ENCODE measurements at places on chromosomes 7 and 10. TPM values are rescaled to one million over a fixed set of nuclear protein-coding genes. Genes with fewer than 3 reads are reported as not detected.

Gene EPO
- polyA plus RNA-seq = not detected

Gene PIP
- polyA plus RNA-seq = not detected

Gene OGDHL
- 0.27 TPM for polyA plus RNA-seq

Gene GIMAP6
- not detected for polyA plus RNA-seq

Gene TRPV5
- polyA plus RNA-seq = not detected

Gene EPHB6
- 0.60 TPM for polyA plus RNA-seq

Gene SORCS3
- not detected for polyA plus RNA-seq

Gene CCNJ
- 4.8 TPM for polyA plus RNA-seq

Gene CYP3A7
- not detected for polyA plus RNA-seq

Gene PALD1
- 0.14 TPM for polyA plus RNA-seq

Gene MSMB
- polyA plus RNA-seq = not detected

Gene AP5Z1
- polyA plus RNA-seq = 38.7 TPM

Gene TSPAN15
- polyA plus RNA-seq = 0.48 TPM

DNA sequence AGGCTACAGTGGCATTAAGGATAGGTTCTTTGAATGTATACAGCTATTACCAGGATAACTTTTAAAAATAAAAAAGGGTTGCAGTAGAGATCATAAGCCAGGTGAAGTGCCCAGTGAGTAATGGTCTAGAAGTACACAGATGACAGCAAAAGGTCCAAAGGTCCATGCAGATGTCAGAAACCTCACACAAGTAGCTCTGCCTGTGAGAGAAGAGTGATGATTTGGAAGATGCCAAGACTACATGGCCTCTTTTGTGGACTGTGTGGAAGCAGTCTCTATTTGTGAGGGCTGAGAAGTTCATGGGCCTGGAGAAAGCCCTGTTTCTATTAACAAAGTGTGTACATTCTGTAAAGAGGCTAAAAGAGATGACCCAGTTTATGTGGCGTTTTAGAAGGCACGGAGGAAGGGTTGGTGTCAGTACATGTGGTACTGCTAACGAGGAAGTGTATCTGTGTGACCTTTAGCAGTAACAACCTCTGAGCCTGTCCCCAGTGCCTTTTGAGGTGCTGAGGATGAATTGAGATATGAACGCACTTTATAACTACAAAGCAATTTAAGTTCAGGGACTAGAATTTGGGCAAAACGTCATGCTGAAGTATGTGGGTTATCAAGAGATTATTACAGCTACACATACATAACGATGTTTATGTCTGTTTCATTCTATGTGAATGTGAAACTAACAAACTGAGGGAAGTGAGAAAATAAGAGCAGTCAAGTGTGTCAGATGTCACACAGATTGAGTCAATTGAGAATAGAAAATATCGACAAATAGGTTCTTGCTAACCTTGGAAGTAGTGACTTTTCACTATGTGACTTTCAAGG is 7.6 kb downstream of the CYCS start:
- DNase-seq = peak; percentile 27

- DNase-seq = no peak
Measured at GRCh38 chr7:108372618-108373017, 83.6 kb downstream of the NRCAM start.

GRCh38 chr7:26186364-26187311 is 13.9 kb downstream of the HNRNPA2B1 start:
- no peak for DNase-seq

GRCh38 chr10:89076120-89076519 is 85.5 kb downstream of the FAS start:
- DNase-seq = no peak

DNA sequence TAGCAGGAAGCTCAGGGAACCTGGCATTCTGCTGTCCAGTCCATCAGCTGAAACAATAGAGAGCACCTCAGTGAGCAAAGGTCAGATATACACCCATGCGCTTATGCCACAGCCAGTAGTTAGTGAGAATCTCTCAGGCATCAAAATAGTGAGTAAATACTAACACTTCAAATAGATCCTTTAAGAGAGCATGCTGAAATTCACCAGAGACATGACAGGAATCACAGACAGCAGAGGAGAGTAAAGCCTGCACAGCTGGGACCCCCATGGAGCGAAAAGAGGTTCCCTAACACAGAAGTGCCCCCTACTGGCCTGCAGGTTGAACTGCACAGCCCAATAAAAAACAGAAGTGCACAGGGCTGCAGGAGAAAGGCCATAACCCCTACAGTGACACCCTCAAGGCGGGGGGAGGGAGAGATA is 57.6 kb upstream of the ANTXRL start:
- no peak for DNase-seq

DNA sequence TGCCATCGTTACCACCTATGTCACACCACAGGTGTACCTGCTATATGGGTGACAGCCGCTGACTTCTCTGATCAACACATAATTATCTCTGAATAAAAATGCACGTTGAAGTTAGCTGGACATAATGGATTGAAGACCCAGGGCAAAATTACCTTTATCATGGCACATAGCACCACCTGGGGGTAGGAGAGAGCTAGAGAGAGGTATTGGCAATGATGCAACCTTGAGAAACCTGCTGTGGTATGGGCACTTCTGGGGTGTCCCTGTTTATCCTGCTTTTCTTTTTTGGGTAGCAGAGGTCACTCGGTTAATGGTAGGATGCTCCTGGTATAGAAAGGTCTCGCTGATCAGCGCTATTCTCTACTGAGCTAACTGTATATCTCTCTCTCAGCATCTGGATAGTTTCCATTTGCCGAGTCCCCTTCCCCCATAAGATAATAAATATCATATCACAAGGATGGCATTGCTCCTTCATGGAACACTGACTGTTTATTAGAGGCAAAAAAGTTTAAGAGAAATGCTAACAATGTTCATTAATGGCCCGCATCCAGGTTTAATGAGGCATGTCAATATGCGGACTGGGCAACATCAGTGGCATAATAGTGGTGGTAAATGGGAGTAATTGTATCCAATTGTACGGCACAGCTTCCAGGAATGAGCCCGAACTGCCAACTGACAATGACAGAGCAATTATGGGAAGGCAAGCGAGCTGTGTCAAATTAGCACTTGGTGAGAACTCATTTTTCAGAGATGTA is 323.1 kb downstream of the TFEC start:
- DNase-seq = peak; percentile 5

- DNase-seq = no peak
Measured at GRCh38 chr7:39417642-39418041, 148.6 kb upstream of the YAE1 start.

GRCh38 chr10:94286901-94287300 is 75.8 kb downstream of the NOC3L start:
- DNase-seq = peak; percentile 28

DNA sequence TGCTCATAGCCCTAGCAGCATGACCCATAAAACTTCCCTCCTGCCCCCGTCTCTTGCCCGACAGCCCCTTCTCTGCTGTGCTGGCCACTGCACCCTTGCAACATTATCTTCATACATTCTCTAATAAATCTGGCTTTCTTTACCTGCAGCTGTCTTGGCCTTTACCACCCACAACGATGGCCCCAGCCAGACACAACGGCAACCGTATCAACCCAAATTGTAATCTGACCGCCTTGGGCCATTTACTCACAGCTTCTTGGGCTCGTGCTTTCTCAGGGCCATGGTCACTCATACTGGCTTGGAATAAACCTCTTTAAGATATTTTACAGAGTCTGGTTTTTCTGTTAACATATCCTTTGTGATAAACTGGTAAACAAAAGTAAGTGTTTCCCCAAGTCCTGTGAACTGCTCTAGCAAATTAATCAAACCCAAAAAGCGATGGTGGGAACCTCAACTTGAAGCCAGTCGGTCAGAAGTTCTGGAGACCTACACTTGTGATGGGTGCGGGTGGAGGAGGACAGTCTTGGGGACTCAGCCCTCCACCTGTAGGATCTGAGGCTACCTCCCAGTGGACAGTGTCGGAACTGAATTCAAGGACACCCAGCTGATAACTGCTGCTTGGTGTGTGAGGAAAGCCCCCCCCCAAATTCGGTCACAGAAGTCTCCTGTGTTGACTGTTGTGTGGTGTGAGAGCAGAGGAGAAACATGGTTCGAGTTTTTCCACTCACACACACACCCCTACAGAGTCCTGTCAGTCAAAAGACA is 87.6 kb upstream of the ATP6V0A4 start:
- DNase-seq = no peak

DNA sequence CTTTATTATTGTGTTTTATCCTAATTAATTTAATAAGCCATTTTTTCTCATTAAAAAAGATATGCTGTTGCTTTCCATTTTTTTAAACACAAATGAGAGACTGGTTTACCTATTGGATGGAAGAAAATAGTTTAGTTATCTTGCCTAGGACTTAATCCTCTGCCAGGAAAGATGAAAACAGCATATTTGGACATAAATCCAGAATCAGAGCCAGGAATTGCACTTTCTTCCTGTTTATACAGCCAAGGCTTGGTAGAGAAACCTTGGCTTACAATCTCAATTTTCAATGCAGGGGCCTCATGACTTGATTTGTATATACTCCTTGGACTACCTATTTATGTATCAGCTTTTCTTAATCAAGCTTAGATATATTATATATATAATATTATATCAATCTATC is 618.8 kb upstream of the SEMA3D start:
- no peak for DNase-seq

DNA sequence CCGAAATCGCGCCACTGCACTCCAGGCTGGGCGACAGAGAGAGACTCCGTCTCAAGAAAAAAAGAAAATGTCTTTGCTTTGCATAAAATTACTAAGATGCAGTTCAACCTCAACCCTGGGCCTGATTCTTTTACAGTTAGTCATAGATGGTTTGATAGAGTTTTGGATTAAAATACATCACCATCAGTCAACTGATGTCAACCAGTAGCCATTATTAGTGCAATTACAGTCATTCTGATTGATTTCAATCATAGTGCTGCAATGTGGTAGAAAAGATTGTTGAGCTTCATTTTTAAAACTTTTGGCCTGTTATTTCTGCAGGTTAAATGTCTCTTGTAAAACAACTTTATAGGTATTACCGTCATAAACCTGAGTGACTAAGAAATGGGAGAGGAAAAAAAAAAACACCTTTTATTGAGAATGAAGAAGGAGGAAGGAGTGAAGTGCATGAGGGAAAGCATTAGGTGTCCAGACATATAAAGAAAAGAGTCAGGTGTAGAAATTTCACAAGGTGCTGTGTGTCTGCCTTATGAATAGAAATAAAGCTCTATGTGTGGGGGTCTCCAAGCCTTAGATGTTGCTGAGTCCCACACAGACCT is 150.6 kb downstream of the TRIL start:
- no peak for DNase-seq

DNA sequence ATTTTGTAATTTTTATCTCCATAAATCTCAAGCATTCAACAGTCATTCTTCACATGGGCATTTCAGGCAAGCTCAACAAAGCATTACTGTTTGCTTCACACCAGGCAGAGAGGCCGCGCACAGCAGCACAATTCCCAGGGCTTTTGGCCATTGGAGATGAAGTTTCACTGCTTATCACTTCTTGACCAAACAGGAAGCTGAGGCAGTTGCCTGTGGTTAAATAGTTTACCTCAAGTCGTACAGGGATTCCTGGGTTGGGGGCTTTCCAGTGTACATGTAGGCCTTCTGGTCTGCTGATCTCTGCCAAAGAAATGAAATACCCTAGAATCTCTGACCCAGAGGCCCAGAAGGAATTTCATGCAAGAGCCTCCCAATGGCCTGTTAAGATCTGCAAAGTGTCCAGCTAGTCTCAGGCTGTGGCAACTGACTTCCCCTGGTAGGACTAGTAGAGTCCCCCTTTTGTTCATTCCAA is 11.2 kb upstream of the PRDX3 start:
- peak; percentile 95 for DNase-seq

GRCh38 chr7:16123117-16123770 is 298.1 kb downstream of the CRPPA start:
- no peak for DNase-seq
